ENCODE measurements at places on chromosomes 6 and 20. TPM values are rescaled to one million over a fixed set of nuclear protein-coding genes. Genes with fewer than 3 reads are reported as not detected.

DNA sequence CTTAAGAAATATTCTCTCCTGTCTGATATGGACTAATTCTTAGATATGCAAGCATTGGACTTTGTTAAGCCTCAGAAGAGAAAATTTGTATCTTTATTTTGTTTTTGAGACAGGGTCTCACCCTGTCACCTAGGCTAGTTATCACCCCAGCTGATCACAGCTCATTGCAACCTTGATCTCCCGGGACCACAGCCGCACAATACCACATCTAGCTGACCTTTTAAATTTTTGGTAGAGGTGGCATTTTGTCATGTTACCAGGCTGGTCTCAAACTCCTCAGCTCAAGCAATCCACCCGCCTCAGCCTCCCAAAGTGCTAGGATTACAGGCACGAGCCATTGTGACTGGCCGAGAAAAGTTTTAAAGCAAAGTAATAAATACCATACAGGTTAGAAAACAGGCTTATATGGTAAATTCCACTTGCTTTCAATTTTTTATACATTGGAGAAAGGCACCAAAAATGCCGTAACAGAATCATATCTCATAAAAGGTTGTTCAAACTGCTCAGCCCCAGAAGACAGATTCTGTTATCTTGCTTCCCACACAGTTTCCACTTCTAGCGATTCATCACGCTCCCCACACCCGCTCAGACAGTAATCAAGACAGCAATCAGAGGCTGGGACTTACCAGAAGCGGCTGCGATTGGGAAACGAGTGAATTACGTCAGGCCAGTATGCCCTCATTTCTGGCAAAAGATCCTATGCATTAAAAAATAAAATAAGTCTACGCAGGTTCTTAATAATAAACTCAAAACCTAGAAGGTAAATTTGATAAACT, 13.8 kb downstream of the RNASET2 start:
- H3K27ac ChIP-seq, result no peak overlapping the region
- peak; percentile 16 for DNase-seq
- H3K4me3 ChIP-seq, result no peak overlapping the region
- H3K27me3 ChIP-seq, result no peaks in the 10 kb centered on the region

DNA sequence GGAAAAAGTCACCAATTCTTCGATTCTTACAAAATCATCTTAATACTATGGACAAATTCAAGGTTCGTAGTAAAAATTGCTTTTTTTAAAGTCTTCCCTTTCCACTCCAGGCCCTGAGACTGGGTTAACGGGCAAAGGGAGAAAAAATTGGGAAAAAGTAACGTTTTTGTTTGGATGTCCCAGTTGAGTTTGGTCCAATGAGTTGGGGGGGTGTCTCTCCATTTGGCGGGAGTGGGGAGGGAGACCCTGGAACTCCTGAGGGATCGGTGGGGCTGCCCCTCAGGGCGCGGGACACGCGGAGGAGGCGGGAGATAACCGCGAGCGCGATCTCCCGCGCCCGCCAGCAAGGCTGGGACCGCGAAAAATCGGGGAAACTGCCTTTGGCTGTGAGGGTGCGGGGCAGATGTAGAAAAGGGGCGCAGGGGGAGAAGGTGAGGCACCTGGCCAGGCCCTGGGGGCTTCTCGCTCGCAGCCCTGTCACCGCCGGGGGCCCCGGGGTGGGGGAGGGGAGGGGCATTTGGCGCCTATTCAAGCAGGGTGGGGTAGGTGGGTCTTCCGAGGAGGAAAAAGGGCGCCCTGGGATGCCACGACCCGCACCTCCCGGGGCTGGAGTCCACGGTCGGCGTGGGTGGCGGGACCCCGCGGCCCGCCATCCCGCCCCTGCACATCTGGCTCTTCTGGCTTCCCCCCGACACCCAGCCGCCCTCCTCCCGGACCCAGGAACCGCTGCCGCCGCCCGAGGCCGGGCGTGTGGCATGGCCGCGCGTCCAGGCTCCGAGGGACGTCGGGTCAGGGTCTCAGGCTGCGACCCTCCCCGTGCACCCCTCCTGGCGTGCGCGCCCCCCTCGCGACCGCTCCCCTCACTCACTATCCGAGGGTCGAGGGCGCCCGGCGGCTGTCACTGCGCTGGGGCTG, 595 bp downstream of the FBXO5 start:
- H3K36me3 ChIP-seq, result no peaks in the 10 kb centered on the region
- no peak overlapping the region for H3K27ac ChIP-seq
- peaks cover 23% of the 10 kb centered on the region for H3K4me1 ChIP-seq
- peak overlapping the region; percentile 97 for H3K4me3 ChIP-seq
- DNase-seq, result no peak

Gene AGER
- 6.3 TPM for total RNA-seq

Gene EDN3
- 6.5 TPM for total RNA-seq

Gene HLA-DRA
- 90.1 TPM for total RNA-seq

GRCh38 chr6:111171577-111172400, 84.5 kb downstream of the SLC16A10 start:
- H3K27ac ChIP-seq, result no peak overlapping the region
- no peaks in the 10 kb centered on the region for H3K27me3 ChIP-seq
- H3K4me3 ChIP-seq, result no peak overlapping the region
- DNase-seq, result no peak
- no peaks in the 10 kb centered on the region for H3K36me3 ChIP-seq

DNA sequence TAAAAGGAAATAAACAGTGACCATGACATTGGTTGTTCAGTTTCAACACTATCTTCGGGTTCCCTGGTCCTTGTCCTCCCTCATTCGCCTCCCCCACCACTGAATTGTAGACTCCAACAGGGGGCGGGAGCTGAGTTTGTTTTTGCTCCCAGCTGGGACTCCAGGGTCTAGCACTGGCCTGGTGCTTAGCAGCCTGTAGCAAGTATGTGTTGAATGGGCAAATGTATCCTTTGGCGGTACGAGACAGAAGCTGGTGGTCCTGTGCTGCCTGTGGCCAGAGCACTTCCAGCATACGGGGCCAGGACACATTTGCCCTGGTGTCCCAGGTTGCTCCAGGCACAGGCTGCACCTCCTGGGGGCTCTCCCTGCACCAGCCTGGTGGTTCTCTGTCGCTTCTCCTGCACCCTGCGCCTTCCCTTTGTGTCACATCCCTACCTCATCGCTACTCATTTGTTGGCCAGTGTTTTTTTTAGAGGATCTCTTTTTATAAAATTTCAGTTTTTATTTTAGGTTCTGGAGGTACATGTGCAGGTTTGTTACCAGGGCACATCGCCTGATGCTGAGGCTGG, 40.1 kb downstream of the PHACTR3 start:
- no peak overlapping the region for H3K4me3 ChIP-seq
- H3K36me3 ChIP-seq, result no peaks in the 10 kb centered on the region
- no peaks in the 10 kb centered on the region for H3K27me3 ChIP-seq
- H3K4me1 ChIP-seq, result peaks cover 37% of the 10 kb centered on the region
- H3K27ac ChIP-seq, result peak overlapping the region; percentile 70

DNA sequence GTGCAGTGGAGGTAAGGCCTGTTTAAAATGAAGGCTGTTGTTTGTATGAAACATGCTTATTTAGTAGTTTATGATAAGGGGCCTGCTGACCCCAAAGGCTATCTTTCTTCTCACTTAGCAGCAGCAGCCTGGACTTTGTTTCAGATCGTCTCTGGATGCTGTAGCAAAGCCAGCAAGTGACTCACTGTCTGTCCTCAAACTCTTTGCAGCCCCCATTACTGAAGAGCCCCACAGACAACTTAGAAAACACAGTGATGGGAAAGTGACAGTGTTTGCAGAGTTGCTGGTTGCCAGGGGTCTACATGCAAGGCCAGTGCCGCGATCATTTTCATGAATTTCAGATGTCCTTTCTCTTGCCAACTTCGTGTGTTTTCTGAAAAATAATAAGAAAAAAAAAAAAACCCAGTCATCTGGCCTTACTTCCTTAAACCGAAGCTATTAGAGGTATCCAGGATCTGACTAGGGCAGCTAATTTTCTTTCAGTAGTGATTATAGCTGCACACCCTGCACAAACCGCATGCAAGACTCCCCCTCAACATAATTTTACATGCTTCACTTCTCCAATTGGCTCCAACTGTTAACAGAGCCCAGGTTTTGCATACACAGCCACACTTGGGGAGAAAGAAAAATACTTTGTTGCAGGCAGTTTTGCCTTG, 11.6 kb upstream of the F13A1 start:
- no peaks in the 10 kb centered on the region for H3K4me1 ChIP-seq
- H3K4me3 ChIP-seq, result no peak overlapping the region
- H3K27me3 ChIP-seq, result no peaks in the 10 kb centered on the region
- H3K36me3 ChIP-seq, result no peaks in the 10 kb centered on the region
- no peak overlapping the region for H3K27ac ChIP-seq

Gene METTL24
- 5.8 TPM for total RNA-seq

DNA sequence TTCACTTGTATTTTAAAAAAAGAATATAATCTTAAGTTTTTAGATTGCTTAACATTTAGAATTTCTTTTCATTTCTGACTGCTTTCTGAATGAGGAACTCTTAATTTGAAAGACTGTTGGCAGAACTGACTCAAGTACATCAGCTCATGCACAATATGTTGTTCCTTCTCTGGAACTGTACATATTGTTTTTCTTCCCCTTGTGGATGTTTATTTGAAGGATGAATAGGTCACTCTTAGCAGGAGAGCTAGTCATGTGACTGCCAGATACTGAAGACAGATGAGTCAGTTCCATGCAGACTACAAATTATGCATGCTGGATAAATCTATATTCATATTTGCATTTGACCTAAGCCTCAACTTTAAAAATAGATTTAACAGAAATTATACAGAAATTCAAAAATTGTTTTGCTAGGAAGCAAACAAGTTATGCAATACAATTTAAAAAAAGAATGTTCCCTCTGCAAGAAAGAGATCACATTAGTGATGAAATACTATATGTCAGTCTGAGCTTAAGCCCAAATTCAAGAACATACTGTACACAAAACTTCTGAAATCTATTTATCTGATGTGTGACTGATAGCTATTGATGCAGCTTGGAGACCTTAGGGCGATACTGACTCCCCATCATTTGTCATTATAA, 1274.9 kb upstream of the GJE1 start:
- H3K4me3 ChIP-seq, result no peak overlapping the region
- no peak for DNase-seq
- H3K36me3 ChIP-seq, result no peaks in the 10 kb centered on the region
- H3K27ac ChIP-seq, result no peak overlapping the region

- no peaks in the 10 kb centered on the region for H3K27me3 ChIP-seq
- no peaks in the 10 kb centered on the region for H3K36me3 ChIP-seq
- DNase-seq, result no peak
- H3K4me3 ChIP-seq, result no peak overlapping the region
- H3K27ac ChIP-seq, result no peak overlapping the region
Measured at GRCh38 chr6:130841128-130841728, 14.0 kb downstream of the SMLR1 start.

- H3K27me3 ChIP-seq, result no peaks in the 10 kb centered on the region
- peaks cover 32% of the 10 kb centered on the region for H3K4me1 ChIP-seq
- no peak overlapping the region for H3K4me3 ChIP-seq
- no peak overlapping the region for H3K27ac ChIP-seq
- peaks cover 45% of the 10 kb centered on the region for H3K36me3 ChIP-seq
Measured at GRCh38 chr6:36820700-36821580, 18.3 kb downstream of the CPNE5 start.

GRCh38 chr6:72374857-72375256, 247.0 kb upstream of the KCNQ5 start:
- DNase-seq, result no peak
- H3K36me3 ChIP-seq, result no peaks in the 10 kb centered on the region
- H3K4me3 ChIP-seq, result no peak overlapping the region
- H3K4me1 ChIP-seq, result no peaks in the 10 kb centered on the region
- no peak overlapping the region for H3K27ac ChIP-seq
